ENCODE measurements at places on chromosomes 11 and 22. TPM values are rescaled to one million over a fixed set of nuclear protein-coding genes. Genes with fewer than 3 reads are reported as not detected.

DNA sequence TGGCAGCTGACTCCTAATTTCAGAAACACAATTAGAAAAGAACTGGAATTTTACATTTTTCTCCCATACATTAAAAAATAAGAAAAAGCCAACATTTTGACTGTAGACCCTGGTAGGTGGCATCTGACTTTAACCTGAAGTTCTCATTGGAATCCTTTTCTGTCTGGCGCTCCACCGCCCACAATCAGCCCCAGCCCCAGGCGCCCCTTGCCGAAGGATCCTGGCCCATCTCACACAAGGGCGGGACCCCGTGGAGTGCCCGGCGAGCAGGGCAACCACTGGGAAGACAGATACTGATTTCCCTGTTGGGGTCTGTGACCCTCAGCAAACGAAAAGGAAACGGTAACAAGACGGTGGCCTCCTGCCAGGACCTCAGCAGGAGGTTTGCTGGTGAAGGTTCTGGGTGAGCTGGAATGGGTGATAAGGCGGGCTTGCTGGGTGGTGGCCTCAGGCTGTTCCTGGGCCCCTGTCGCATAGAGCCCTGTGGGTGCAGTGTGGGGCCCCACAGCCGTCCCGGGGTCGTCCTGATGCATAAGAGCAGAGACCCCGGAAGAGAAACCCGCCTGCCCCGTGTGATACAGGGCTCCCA, 15.7 kb downstream of the TSPO start:
- DNase-seq: no peak

DNA sequence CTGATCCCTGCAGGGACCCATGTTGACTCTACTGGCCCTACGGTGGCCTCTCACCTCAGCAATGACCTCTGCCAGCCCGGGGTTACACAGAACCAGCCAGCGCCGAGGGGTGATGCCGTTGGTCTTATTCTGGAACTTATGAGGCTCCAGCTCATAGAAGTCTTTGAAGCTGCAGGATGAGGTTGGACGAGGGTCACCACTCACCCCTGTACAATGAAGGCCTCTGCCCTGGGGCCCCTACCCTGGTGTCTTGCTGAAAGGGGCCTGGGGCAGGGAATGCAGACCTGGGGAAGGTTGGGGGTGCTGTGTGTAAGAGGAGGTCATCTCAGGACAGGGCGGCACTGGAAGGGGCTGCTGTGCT, 6.8 kb downstream of the PYGM start:
- no peak for DNase-seq

- no peak for DNase-seq
Measured at GRCh38 chr11:2558861-2559526, 114.2 kb downstream of the KCNQ1 start.

GRCh38 chr11:71446942-71447688, 1.1 kb downstream of the DHCR7 start:
- no peak for DNase-seq

DNA sequence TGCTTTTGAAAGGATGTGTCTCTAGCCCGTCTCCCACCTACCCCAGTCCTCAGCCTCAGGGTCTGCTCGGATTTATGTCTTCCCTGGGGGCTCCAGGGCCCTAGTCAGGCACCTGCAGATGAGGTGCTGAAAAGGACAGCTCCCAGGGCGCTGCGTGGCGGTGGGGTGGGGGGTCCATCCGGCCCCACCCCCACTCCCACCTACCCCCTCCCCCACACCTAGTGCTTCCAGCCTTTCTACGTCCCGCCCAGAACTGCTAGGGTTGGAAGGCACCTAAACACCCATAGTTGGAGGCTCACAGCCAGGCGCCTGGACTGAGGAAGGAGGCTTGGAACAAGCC, 1.4 kb upstream of the ROBO3 start:
- no peak for DNase-seq

The FXYD6 gene
- total RNA-seq: 251 TPM

The OR10AG1 gene
- total RNA-seq: not detected
